HFFc6 (cell line): ENCODE measurements at places on chromosomes 5 and 9. TPM values are rescaled to one million over a fixed set of nuclear protein-coding genes. Genes with fewer than 3 reads are reported as not detected.

DNA sequence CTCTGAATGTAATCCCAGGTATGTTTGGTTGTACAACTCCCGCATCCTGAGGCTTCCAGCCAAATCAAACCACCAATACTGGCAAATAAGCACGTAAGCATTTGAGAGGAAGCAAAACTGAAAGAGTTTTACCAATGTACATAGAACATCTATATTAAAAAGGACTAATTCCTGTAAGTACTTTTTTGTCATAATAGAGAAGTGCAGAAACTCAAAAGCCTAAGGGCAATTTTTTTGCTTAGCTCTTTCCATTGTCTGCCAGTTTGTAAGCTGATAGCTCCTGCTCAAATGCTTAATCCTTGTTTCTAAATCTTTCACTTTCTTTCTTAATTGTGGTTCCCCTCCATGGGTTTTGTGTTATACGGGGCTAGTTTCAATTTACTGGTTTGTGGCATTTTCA lies 1151.8 kb downstream of the CDH12 start:
- no peaks in the 10 kb centered on the region for H3K27me3 ChIP-seq
- H3K4me1 ChIP-seq: no peaks in the 10 kb centered on the region
- H3K36me3 ChIP-seq: no peaks in the 10 kb centered on the region
- no peak overlapping the region for H3K4me3 ChIP-seq
- DNase-seq: no peak

DNA sequence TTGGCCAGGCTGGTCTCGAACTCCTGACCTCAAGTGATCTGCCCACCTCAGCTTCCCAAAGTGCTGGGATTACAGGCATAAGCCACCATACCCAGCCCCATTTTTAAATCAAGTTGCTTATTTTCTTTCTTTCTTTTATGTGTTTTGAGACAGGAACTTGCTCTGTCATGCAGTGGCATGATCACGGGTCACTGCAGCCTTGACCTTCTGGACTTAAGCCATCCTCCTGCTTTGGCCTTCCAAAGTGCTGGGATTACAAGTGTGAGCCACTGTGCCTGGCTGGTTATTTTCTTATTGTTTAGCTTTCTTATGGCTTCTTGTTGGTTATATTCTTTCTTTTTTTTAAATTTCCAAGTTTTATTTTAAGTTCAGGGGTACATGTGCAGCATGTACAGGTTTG lies 79.7 kb upstream of the C5orf63 start:
- H3K27ac ChIP-seq: no peak overlapping the region
- H3K27me3 ChIP-seq: peaks cover 9% of the 10 kb centered on the region
- H3K4me3 ChIP-seq: no peak overlapping the region
- no peak for DNase-seq
- no peaks in the 10 kb centered on the region for H3K36me3 ChIP-seq

GRCh38 chr5:1018596-1018995 lies 10.0 kb downstream of the NKD2 start:
- H3K27me3 ChIP-seq: peaks cover 40% of the 10 kb centered on the region
- no peaks in the 10 kb centered on the region for H3K4me1 ChIP-seq
- no peaks in the 10 kb centered on the region for H3K36me3 ChIP-seq
- DNase-seq: no peak

The ANKDD1B gene
- 0.14 TPM in 1 of 3 replicates, not detected in the others for total RNA-seq

DNA sequence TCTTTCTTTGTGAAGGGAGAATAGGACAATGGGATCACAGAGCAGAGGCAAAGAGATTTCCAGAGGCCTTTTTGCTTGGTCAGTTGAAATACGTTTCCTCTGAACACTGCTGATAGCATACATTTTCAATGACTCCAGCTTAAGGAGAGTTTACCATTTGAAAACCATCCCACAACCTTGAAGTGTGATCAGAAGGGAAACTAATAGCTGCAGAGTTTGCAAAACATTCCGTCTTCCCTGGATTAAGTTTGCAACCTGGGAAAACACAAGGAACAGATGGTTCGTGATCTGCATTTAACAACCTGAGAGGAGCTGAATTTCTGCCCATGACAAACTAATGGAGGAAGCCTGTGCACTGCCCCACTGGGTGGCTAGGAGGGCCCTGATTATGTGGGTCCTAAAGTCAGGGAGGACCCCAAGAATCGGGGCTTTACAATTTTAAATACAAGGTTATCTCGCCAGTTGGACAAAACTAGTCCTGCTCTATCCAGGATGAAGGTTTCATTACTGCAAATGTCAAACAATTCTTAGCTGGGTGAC lies 35.6 kb downstream of the MTX3 start:
- peaks cover 16% of the 10 kb centered on the region for H3K4me1 ChIP-seq
- no peak overlapping the region for H3K4me3 ChIP-seq
- H3K36me3 ChIP-seq: no peaks in the 10 kb centered on the region
- no peak for DNase-seq
- H3K27me3 ChIP-seq: peaks cover 14% of the 10 kb centered on the region
- H3K27ac ChIP-seq: peak overlapping the region; percentile 30; the same call in 1 of the 2 replicates

The NMUR2 gene
- not detected in 3 replicates for total RNA-seq

The CYSRT1 gene
- 0.69 to 1.5 TPM (median 1.1 TPM) in 3 replicates for total RNA-seq

The TMC1 gene
- total RNA-seq: 0.55 to 1.3 TPM (median 1.1 TPM) in 3 replicates

- no peak for DNase-seq
- H3K27ac ChIP-seq: no peak overlapping the region; the same call in 1 of the 2 replicates
- H3K27me3 ChIP-seq: peaks cover 4% of the 10 kb centered on the region
- no peak overlapping the region for H3K4me3 ChIP-seq
- H3K4me1 ChIP-seq: peaks cover 12% of the 10 kb centered on the region
- peaks cover 42% of the 10 kb centered on the region for H3K36me3 ChIP-seq
These were observed 28.8 kb downstream of the RAB14 start for GRCh38 chr9:121172726-121173487.

The SPINK6 gene
- not detected in 3 replicates for total RNA-seq

The TMEM215 gene
- total RNA-seq: not detected in 3 replicates

DNA sequence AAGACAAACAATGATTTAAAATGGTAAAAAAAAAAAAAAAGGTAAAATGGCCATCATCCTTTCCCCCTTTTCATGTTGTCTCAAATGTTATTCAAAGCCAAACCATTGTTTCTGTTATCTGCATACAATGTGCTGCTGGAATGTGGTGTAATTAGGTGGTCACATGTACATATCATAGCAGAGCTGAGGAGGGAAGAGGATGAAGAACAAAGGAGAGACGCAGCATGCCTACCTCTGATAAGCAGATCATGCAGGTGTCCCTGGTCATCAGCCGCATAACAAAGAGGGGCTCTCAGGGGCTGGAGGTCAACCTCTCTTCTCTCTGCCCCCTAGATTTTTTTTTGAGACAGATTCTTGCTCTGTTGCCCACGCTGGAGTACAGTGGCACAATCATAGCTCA lies 141.0 kb downstream of the CARTPT start:
- no peak overlapping the region for H3K27ac ChIP-seq
- peaks cover 19% of the 10 kb centered on the region for H3K4me1 ChIP-seq
- H3K4me3 ChIP-seq: no peak overlapping the region
- peaks cover 17% of the 10 kb centered on the region for H3K27me3 ChIP-seq
- no peaks in the 10 kb centered on the region for H3K36me3 ChIP-seq

DNA sequence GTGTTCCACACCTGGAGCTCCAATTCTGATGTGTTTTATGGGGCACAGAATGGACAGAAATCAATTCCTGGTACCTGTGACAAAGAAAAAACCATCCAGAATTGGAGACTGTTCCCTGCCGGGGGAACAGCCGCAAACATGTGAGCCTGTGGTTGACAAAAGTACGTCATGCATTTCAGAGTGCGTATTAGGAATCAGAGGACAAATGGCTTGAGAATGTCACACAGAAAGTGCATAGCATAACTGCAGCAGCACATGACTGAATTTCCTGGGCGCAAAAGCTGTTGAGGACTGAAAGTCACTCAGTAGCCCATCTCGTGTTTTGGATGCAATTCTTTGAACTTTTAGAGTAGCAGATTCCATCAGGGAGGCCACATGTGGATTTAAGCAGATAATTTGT lies 85.1 kb downstream of the TRIO start:
- H3K4me1 ChIP-seq: peaks cover 95% of the 10 kb centered on the region
- peaks cover 72% of the 10 kb centered on the region for H3K36me3 ChIP-seq
- H3K27me3 ChIP-seq: peaks cover 6% of the 10 kb centered on the region
- DNase-seq: no peak

GRCh38 chr5:150057052-150057451 lies 29.3 kb downstream of the CSF1R start:
- H3K27me3 ChIP-seq: peaks cover 3% of the 10 kb centered on the region; the same call in 1 of the 2 replicates
- no peak overlapping the region for H3K4me3 ChIP-seq
- DNase-seq: no peak
- H3K4me1 ChIP-seq: peaks cover 56% of the 10 kb centered on the region
- H3K36me3 ChIP-seq: peaks cover 43% of the 10 kb centered on the region
- H3K27ac ChIP-seq: peak overlapping the region; percentile 98

DNA sequence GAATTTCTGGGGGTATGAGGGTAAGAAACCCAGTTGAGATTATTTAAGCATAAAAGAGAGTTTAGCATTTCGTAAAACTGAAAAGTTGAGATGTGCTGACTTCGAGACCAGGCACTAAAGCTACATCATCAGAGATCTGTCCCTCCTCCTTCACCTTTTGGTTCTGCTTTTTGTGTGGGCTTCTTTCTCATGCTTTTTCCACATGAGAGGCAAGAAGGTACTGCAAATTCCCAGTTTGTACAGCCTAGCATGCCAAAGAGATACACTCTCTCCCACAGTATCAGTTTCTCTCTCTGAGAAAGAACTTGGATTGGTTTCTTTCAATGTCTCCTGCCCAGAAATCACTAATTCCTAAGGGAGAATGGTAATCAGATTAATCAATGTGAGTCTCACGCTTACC lies 584.7 kb downstream of the SEMA5A start:
- H3K4me3 ChIP-seq: no peak overlapping the region
- DNase-seq: no peak
- H3K4me1 ChIP-seq: no peaks in the 10 kb centered on the region
- H3K27ac ChIP-seq: no peak overlapping the region
- H3K36me3 ChIP-seq: no peaks in the 10 kb centered on the region

The MLANA gene
- not detected in 3 replicates for total RNA-seq

The CDX1 gene
- not detected in 2 replicates for total RNA-seq

The IL17B gene
- 0.39 to 0.66 TPM (median 0.47 TPM) in 3 replicates for total RNA-seq

GRCh38 chr9:22382331-22382730 lies 64.3 kb upstream of the DMRTA1 start:
- H3K27me3 ChIP-seq: no peaks in the 10 kb centered on the region; the same call in none of the 2 replicates
- H3K27ac ChIP-seq: no peak overlapping the region
- no peak overlapping the region for H3K4me3 ChIP-seq

DNA sequence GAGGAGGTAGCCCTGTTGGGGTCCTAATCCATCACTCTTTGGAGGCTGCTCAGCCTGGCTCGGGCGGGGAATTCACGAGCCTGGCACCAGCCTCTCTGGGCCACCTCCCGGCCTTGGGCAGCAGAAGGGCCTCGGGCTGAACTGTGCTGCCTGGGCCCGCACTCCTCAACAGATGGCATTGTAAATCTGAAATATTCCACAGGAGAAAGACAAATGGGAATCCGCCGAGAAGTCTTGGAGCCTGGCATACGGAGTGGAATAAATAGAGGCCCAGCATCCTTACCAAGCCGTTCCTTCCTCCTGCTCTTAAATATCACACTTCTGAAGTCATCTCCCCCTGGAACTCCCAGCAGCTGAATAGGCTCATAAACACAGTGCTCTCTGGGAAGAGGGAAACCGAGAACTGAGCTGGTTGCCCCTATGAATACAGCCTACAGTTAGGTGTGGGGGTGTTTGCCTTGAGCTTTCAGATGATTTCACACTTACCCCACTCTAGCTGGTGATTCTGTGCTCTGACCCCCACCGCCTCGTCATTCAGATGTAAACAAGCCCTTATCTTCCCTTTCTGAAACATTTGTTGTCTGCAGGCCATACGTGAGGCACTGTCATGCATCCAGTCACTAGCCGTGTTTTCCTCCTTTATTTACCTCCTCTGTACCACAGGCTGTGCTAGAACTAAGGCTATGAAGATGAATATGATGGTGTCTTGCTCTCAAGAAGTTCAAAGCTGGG lies 455.0 kb upstream of the CLINT1 start:
- H3K27me3 ChIP-seq: peaks cover 1% of the 10 kb centered on the region; the same call in 1 of the 2 replicates
- no peak overlapping the region for H3K4me3 ChIP-seq
- no peaks in the 10 kb centered on the region for H3K4me1 ChIP-seq
- no peak for DNase-seq
- H3K27ac ChIP-seq: no peak overlapping the region

- H3K4me1 ChIP-seq: peaks cover 68% of the 10 kb centered on the region
- H3K4me3 ChIP-seq: no peak overlapping the region
- no peak for DNase-seq
- H3K36me3 ChIP-seq: no peaks in the 10 kb centered on the region; the same call in 1 of the 2 replicates
These were observed 283.9 kb downstream of the SPOCK1 start for GRCh38 chr5:137215261-137215660.

GRCh38 chr5:146862641-146863040 lies 15.9 kb downstream of the PPP2R2B start:
- H3K4me3 ChIP-seq: no peak overlapping the region
- no peaks in the 10 kb centered on the region; the same call in 1 of the 2 replicates for H3K27me3 ChIP-seq
- no peak overlapping the region for H3K27ac ChIP-seq
- H3K4me1 ChIP-seq: no peaks in the 10 kb centered on the region
- no peaks in the 10 kb centered on the region for H3K36me3 ChIP-seq
- DNase-seq: no peak

The FOXE1 gene
- 48.9 to 163 TPM (median 65.5 TPM) in 3 replicates for total RNA-seq

The SLC36A2 gene
- total RNA-seq: not detected in 3 replicates

The IFNA13 gene
- total RNA-seq: not detected in 3 replicates

The SLC27A4 gene
- 23.7 to 34.1 TPM (median 25.0 TPM) in 3 replicates for total RNA-seq

DNA sequence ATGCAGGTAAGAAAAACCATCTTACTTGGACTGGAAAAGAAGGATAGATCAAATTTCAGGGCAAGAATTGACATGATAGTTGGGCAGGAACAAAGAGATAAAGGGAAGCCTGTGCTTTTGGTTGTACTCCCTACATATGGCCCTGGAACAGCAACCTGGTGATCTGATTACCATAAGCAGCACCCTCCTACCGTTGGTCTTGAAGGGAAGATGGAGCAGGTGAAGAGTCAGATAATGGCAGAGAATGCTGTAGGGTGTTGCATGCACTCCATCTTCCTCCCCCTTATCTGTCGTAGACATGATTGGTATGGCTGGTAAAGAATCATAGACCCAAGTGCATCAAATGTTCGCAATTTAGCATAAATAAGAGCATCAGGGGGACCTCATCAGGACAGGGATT lies 4.7 kb downstream of the IRGM start:
- H3K4me1 ChIP-seq: peaks cover 14% of the 10 kb centered on the region
- H3K36me3 ChIP-seq: no peaks in the 10 kb centered on the region
- peaks cover 30% of the 10 kb centered on the region for H3K27me3 ChIP-seq

- H3K4me1 ChIP-seq: no peaks in the 10 kb centered on the region; the same call in 1 of the 2 replicates
- peaks cover 6% of the 10 kb centered on the region; the same call in 1 of the 2 replicates for H3K27me3 ChIP-seq
- DNase-seq: peak; percentile 47
- H3K4me3 ChIP-seq: no peak overlapping the region
- no peaks in the 10 kb centered on the region for H3K36me3 ChIP-seq
These were observed 42.0 kb downstream of the ITK start for GRCh38 chr5:157222506-157223230.

GRCh38 chr5:143665866-143666265 lies 146.1 kb upstream of the HMHB1 start:
- H3K27ac ChIP-seq: no peak overlapping the region
- H3K4me3 ChIP-seq: no peak overlapping the region
- H3K4me1 ChIP-seq: peaks cover 8% of the 10 kb centered on the region
- H3K36me3 ChIP-seq: peaks cover 11% of the 10 kb centered on the region; the same call in 1 of the 2 replicates

- DNase-seq: no peak
- no peak overlapping the region for H3K4me3 ChIP-seq
- H3K36me3 ChIP-seq: peaks cover 18% of the 10 kb centered on the region
- H3K4me1 ChIP-seq: no peaks in the 10 kb centered on the region
- H3K27me3 ChIP-seq: no peaks in the 10 kb centered on the region; the same call in 1 of the 2 replicates
These were observed 8.5 kb downstream of the NOP16 start for GRCh38 chr5:176379881-176380280.

- H3K4me1 ChIP-seq: peaks cover 53% of the 10 kb centered on the region
- peaks cover 4% of the 10 kb centered on the region; the same call in 1 of the 2 replicates for H3K36me3 ChIP-seq
- no peak overlapping the region for H3K27ac ChIP-seq
These were observed 24.5 kb downstream of the RGS3 start for GRCh38 chr9:113488071-113488470.

- H3K4me1 ChIP-seq: peaks cover 20% of the 10 kb centered on the region
- DNase-seq: no peak
- peaks cover 3% of the 10 kb centered on the region for H3K27me3 ChIP-seq
- no peaks in the 10 kb centered on the region for H3K36me3 ChIP-seq
These were observed 63.7 kb downstream of the CXXC5 start for GRCh38 chr5:139711906-139712224.
